ENCODE measurements at places on chromosomes 4 and X.

GRCh38 chrX:112025753-112026152 lies 56.8 kb downstream of the TRPC5 start:
- DNase-seq = no peak

GRCh38 chr4:113825272-113825671 lies 63.7 kb upstream of the CAMK2D start:
- DNase-seq = no peak

DNA sequence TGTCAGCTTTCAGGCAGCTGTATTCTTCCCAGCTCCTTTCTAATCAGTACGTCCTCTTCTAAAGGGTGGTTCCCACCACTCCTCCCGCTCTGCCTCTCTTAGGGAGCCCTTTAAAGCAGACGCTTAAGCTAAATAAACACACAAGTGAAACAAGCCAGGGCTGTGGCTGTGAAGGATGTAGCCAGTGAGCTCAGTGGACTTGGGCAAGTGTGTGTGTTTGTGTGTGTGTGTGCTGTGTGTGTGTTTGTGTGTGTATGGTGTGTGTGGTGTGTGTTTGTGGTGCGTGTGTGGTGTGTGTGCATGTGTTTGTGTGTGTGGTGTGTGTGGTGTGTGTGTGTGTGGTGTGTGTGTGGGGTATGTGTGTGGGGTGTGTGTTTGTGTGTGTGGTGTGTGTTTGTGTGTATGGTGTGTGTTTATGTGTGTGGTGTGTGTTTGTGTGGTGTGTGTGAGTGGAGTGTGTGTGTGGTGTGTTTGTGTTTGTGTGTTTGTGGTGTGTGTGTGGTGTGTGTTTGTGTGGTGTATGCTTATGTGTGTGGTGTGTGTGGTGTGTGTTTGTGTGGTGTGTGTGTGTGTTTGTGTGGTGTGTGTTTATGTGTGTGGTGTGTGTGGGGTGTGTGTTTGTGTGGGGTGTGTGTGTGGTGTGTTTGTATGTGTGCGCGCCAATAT lies 283.3 kb downstream of the PTTG2 start:
- DNase-seq = no peak

DNA sequence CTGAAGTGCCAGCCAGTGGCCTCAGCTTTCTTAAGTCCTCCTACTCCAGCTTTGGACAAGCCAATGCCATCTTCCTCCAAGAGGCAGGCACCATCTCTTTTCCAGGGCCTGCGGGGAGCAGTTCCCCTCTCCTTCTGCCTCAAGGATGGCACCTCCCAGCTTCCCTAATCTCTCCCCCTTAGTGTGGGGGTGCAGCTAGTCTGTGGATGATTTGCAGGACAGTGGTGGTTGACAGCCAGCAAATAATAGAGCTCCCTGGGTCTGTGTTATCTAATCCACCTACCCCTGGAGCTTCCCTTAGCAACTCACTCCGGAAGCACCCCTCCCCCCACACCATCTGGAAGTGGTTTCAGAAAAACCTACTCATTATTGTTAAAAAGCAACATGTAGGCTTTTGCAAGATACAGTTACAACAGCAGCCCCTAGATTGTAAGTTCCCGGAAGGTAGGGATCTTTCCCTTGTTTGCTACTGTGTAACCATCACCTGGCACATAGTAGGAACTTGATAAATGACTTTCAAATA lies 247.1 kb downstream of the BCOR start:
- DNase-seq = no peak

- no peak for DNase-seq
Measured at GRCh38 chr4:38065176-38065575, 105.0 kb downstream of the PTTG2 start.

DNA sequence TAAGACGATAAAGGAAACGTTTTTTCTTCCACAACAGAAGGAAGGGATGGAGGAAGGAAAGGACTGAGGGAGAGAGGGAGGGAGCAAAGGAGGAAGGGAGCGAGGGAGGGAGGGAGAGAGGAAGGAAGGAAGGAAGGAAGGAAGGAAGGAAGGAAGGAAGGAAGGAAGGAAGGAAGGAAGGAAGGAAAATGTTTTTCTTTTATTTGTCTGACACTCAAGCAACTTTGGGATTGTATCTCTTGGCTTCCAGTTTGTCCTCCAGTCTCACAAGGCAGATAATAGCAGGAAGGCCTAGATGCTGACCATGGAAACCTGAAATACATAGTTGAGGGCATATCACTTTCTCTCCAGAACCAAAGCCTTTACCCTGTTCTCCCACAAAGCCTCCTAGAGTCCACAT lies 226.7 kb downstream of the ZNF674 start:
- no peak for DNase-seq
